Motor neuron (in vitro differentiated cells): ENCODE measurements at places on chromosomes 3 and 15.

GRCh38 chr3:98589331-98590036 is 3.9 kb downstream of the CPOX start:
- no peak for ATAC-seq

DNA sequence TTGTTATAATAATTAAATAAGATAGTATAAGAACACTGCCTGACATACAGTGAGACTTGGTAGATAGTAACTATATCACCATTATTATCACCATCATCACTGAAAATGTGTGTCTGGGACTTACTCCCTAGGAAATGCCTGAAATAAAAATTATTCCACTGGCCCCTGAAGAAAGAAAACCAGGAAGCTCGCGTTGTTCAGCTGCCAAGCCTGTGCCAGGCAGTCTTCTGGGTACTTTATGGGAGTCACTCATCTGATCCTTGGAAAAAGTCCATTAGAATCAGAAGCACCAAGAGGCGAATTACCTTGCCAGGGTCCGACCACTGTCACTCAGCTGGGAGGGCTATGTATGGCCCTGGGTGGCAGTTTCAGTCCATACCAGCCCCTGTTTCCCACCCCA is 220.3 kb upstream of the TPM1 start:
- no peak for ATAC-seq

DNA sequence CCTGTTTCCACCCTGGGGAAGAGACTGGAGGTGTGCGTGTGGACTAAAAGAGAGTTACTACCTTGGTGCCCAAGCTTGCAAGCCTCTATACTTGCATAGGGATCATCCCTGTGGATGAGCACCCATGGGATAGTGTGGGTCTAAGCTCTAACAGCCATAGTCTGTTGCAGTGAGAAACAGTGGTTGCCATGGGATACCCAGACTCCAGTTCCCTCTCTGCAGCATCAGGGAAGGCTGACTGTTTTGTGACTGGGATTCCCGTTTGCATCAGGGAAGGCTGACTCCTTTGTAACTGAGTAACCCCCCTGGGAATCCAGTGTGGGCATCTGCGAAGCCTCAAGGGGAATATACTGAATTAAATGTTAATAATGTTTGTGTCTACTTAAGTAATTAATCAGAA is 196.1 kb downstream of the ZNF621 start:
- no peak for ATAC-seq

DNA sequence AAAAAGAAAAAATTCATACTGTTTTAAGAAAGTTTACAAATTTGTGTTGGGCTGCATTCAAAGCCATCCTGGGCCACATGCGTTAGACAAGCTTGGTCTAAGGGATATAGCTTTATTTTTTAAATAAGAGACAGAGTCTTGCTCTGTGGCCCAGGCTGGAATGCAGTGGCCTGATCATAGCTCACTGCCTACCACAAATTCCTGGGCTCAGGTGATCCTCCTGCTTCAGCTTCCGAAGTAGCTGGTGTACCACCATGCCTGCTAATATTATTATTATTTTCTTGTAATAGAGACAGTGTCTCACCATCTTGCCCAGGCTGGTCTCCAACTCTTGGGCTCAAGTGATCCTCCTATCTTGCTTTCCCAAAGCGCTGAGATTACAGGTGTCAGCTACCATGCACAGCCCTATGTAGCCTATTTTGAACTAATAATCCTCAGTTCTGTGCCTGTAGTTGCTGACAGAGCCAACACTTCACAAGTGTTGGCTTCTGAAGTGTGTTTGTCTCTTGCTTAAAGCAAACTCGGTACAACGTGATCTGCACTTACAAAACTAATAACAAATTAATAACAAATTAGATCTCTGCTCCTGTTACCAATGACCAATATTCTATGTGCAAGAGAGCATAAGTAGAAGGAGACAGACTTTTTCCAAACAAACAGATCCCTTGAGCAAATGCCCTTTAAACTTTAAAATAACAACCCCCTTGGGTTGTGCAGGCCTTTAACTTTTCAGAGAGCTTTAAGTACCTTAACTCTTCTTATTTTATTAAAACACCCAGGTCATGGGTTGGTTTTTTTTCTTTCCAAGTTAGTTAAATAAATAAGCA is 135.2 kb downstream of the VGLL4 start:
- no peak for ATAC-seq

DNA sequence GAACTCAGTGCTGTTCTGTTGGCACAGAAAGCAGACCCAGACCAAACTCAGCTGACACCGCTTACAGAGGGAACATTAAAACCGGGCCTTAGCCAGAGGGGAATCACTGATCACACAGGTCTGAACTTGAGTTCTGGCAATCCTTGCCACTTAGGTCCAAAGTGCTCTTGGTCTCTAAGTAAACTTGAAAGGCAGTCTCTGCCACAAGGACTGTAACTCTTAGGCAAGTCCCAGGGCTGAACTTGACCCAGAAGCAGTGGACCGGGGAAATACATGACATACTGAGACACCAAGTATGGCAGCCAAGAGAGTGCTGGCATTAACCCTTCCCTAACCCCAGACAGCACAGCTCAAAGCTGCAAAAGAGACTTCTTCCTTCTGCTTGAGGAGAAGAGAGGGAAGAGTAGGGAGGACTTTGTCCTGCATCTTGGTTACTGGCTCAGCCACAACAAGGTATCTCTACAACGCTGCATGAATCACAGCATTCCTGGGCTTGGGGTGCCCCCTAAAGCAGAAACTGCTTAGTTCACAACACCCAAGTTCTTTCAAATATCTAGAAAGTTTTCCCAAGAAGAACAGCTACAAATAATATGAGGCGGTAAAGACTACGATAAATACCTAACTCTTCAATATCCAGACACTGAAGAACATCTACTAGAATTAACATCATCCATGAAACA is 32.5 kb downstream of the NAALADL2 start:
- no peak for ATAC-seq

GRCh38 chr15:72375501-72375845 is 341 bp downstream of the HEXA start:
- peak; percentile 54 for ATAC-seq

- no peak for ATAC-seq
Observed at GRCh38 chr3:43699864-43700263, 9.1 kb downstream of the ABHD5 start.
